Activated naive CD4-positive, alpha-beta T cell treated with anti-CD3 and anti-CD28 coated beads for 36 hours (primary cell): ENCODE measurements at places on chromosomes 7 and 10. TPM values are rescaled to one million over a fixed set of nuclear protein-coding genes. Genes with fewer than 3 reads are reported as not detected.
A peak's percentile ranks its signal among the peaks of the same experiment; 100 is the strongest.

Gene SFTPA1
- not detected for total RNA-seq

DNA sequence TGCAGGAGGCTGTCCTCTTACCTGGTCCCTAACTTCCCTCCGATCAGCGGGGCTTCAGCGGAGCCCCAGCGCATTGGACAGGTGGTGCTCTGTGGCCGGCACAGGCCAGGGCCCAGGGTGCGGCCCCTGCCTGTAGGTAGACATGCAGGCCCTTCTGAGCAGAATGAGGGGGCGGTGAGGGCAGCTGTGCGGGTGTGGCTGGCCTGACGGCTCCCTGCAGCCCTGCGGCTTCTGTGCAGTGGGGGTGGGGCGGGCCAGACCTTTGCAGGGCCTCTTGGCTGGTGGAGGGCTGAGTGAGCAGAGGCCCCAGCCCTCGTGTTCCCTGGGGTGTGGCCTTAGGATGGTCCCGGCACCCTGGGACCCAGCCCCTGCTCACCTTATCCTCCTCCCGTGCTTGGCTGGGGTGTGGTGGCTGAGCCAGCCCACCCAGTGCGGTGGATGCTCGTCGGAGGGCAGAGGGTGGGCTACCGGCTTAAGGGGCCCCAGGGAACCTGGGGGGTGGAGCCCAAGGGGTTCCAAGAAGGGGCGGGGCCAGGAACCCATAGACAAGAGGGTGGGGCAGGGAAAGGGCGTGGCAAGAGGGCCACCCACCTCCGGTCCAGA is 175.2 kb upstream of the TNRC18 start:
- no peak for DNase-seq

Gene C10orf143
- 3.5 TPM for total RNA-seq

- DNase-seq: peak; percentile 23
These were observed at the start of gene SCRN1 for GRCh38 chr7:29989257-29989995. Gene SCRN1, minus strand, starts transcription at chr7:29989801. Its CDS starts 20,734 bp downstream, at chr7:29969067.

DNA sequence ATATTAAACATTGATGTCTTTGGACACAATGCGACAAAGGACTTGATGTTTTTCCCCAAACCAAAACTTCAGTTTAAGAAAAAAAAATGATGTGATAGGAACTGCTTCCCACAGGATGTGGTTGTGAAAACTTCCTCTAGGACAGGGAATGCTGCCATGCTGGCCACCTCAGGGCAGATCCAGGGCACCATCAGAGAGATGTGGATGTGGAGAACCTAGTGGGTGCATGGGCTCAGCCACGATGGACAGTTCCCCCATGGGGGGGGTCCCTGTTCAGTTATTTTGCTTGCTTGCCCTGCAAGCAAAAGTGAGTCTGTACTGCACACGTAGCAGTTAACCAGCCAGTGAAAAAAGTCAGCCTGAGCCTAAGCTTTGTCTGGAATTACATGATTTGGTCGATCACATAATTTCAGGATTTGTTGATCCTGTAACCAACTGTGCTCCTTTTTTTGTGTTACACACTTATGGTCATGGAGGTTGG is 36.3 kb downstream of the LAMB4 start:
- no peak for DNase-seq

- DNase-seq: no peak
These were observed 14.5 kb downstream of the IFIT5 start for GRCh38 chr10:89428877-89429276.
